ENCODE measurements at places on chromosomes 2 and 18.

DNA sequence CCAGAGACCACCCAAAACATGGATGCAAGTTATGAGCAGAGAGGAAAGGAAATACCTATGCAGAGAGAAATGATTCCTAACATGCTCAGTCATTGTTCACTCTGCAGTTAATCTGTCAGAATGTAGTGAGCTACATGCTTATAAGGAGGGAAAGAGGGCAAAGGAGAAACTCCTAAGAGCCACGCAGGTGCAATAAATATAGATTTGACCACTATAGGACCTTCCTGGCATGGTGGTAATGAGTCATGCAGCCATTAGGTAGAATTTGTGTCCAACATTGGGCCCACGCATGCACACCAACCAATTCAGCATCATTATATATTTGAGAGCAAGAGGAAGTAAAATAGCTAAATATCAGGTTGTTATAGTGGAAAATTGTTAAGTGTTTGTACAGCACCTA is 699.9 kb downstream of the DSC3 start:
- peak; percentile 96 for ATAC-seq

- no peak for ATAC-seq
Measured at GRCh38 chr2:112216167-112216566, 38.7 kb downstream of the ZC3H8 start.

DNA sequence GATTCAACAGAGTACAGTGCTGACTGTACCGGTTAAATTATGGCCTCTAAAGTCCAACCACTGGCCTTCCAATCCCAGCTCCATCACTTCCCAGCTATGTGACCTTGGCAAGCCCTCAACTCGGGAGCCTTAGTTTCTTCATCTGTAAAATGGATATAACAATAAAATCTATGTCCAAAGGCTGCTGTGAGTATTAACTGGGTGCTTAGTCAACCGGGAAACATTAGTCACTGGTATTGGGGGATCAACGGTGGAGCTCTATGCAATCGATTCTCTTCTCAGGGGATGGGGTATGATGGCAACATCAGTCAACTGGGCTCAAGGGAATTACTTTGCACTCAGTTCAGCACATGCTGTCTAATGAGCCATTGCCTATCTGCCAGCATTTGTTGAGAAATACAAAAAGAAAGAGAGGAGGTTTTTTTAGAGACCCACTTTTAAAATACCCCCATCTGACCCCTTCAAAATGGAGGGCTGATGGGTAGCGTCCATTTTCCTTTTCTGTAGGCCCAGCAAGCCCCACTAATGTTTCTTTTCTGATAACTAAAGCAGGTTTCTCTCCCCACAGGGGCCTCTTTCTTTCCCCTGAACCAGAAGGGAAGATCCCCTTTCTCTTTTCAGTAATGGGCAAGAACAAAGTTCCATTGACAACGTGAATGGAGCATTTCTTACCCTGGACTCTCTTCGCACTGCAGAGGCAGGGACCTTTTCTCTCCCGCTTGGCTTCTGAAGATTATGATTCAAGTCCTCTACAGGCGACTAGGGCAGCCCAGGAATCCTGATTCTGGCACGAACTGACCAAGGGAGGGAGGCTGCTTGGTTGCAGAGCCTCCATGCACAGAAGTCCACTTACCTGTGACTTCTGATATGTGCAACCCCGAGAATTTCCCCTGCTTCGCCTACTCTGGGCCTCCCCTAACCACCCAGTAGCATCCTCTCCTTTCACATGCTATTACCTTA is 8.7 kb upstream of the AGFG1 start:
- no peak for ATAC-seq

DNA sequence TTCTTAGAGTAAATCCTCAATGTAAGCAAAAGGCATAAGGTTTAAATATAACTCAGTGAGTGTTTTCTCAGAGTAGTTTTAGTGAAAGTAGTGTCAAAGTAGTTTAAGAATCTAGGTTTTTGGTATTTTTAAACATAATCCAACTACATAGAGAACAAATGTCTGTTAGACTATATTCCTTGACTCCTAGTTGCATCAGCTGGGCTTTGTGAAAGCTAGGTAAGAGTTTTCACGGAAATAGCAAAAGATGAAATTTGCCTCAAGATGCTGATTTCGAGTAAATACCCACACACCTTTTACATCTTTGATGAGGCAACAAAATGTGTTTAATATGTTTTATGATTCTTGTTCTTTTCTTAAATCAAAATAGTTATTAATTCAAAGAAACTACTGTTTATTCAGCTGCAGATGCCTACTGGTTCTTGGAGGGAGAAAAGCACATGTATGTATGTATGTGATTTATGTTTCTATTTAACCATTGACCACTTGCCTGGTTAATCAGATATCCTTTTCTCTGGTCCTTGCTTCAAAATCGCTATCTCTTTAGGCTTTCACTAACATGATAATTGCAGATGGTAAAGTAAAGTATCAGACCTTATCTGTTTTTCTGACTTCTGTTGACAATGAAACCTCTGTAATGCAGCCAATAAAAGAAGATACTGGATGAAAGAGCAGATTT is 117.4 kb upstream of the NOSTRIN start:
- no peak for ATAC-seq

DNA sequence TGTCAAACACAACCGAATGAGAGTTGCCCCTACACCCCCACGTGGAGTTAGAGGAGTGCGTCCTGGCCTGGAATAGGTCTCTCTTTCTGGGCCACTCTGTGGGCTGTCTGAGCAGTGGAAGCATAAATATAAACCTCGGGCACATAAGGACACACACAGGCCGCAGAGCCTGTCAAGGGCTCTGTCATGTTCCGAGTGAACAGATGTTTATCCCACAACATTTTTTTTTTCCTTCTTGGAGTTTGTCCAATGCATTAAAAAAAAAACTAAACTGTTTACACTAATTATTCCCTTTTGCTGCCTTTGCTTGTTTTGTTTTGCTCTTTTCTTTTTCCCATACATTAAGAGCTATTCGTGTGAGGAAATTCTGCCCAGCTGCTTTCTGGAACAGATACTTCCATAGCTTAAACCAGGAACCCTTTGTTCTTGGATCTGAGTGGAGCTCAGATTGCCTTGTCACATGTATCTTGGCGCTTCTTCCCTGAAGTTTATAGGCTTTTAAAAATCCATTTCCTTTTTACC is 228.3 kb upstream of the FOSL2 start:
- ATAC-seq: peak; percentile 49

DNA sequence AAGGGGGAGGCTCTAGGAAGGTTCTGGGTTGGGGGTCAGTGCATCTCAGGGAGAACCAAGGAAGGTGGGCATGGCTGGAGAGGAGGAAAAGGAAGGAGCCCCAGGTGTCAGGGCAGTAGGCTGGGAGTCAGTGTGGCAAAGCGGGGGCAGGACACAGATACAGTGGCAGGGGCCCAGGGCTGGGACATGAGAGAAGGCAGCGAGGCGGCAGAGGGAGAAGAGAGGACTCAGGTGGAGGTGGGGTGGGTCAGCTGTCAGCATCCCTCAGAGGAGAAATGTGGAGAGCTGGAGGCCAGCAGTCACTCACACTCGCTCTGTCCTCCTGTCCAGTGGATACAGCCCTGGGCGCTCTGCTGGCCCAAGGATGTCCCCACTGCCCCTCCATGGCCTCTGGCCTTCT is 5.6 kb upstream of the GMPPA start:
- no peak for ATAC-seq

- ATAC-seq: no peak
Measured at GRCh38 chr18:52748343-52748742, 408.3 kb downstream of the DCC start.

- ATAC-seq: no peak
Measured at GRCh38 chr2:128790541-128791001, 471.9 kb upstream of the HS6ST1 start.

DNA sequence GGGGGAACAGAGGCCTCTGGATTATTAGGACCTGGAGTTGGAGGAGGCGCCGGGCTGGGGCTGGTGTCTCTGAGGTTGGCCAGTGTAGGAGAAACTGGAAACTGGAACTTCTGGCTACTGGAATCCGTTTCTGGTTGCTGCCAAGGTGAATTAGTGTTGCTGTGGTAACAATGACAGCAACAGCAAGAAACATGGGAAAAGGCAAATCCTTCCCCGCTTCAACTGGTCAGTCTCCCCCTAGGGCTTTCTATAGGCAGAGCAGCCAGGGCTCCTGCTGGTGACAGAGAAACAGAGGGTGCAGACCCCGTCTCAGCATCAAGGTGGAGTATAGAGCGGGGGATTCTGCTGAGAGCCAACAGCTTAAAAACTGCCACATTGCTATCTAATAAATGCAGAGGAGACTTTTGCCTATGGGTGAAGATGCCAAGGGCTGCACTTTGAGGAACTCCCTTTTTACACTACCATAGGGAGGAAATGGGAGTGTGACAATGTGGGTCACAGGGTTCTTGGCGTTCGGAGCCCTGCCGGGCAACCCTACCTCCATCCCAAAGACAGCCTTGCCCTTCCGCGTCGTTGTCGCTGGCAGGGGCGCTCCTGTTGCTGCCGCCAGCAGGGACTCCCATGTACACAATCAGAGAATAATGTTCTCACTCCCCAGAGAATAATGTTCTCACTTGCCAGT is 81.4 kb upstream of the CABLES1 start:
- ATAC-seq: peak; percentile 96

GRCh38 chr18:48620071-48620470 is 81.2 kb downstream of the CTIF start:
- no peak for ATAC-seq

DNA sequence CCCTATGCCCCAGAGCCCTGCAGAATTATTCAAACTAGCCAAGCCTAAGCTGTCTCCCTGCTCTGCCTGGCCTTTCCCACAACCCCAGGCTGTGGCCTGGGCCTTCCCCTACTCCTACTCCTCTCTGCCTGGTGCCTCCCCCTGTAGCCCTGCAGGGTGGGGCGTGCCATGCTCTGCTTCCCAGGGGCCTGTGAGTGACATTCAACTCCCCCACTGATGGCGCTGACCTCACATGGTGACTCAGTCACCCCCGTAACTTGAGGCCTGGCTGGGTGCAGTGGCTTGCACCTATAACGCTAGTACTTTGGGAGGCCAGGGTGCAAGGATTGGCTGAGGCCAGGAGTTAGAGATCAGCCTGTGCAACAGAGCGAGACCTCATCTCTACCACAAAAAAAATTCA is 60.6 kb downstream of the KIF1A start:
- ATAC-seq: peak; percentile 26

DNA sequence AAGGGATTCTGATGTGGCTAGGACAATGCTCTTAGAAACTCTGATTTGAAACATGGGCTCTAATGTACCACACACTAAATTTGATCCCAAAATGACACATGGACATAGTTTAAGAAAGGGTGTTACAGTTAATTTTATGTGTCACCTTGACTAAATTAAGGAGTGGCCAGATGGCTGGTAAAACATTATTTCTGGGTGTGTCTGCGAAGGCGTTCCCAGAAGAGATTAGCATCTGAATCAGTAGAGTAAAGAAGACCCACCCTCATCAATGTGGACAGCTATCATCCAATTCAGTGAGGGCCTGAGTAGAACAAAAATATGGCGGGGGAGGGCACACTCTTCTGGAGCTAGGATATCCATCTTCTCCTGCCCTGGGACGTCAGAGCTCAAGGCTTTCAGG is 283.1 kb upstream of the CHAC2 start:
- peak; percentile 27 for ATAC-seq

All from motor neuron (in vitro differentiated cells).